Hepatic stellate cell (primary cell): ENCODE measurements at places on chromosomes 11 and 22.

- no peak for DNase-seq
Measured at GRCh38 chr11:111148953-111149352, 96.6 kb upstream of the POU2AF2 start.

DNA sequence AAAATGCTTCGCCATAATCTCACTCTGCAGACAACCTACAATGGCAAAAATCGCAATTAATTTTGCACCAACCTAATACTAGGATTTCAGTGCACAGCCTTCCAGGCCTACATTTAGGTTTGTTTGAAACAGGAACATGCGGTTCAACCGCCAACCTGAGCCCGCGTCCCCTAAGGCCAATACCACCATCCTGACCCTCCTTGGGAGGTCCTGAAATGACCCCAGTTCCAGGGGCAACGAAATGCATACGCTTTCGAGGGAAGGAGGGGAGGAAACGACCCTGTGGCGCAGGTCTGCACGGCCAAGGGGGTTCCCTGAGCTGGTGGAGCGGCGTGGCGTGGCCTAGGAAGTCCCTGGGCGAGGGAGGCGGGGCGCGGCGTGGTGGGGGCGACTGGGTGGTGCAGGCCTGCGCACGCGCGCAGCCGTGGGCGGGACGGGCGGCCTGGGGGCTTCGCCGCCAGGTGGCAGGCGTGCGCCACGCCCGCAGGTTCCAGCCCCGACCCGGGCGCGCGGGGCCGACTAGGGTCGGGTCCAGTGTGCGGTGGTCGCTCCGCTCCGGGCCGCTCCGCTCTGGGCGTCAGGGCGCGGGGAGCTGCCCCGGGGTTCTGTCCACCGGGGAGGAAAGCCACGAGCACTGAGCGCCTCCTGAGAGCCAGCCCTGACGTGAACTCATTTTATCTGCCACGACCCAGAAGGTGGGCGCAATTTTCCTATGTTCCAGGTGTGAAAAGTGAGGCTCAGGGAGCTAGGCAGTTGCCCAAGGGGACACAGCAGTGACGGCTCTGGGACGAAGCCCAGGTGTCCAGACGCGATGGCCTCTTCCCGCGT, 94.1 kb downstream of the SWAP70 start:
- peak; percentile 93 for DNase-seq

GRCh38 chr11:76808996-76809395, 25.8 kb downstream of the TSKU start:
- no peak for DNase-seq

- DNase-seq: no peak
Measured at GRCh38 chr11:128086794-128087193, 500.6 kb downstream of the ETS1 start.

- no peak for DNase-seq
Measured at GRCh38 chr11:123371506-123372297, 58.4 kb upstream of the GRAMD1B start.

DNA sequence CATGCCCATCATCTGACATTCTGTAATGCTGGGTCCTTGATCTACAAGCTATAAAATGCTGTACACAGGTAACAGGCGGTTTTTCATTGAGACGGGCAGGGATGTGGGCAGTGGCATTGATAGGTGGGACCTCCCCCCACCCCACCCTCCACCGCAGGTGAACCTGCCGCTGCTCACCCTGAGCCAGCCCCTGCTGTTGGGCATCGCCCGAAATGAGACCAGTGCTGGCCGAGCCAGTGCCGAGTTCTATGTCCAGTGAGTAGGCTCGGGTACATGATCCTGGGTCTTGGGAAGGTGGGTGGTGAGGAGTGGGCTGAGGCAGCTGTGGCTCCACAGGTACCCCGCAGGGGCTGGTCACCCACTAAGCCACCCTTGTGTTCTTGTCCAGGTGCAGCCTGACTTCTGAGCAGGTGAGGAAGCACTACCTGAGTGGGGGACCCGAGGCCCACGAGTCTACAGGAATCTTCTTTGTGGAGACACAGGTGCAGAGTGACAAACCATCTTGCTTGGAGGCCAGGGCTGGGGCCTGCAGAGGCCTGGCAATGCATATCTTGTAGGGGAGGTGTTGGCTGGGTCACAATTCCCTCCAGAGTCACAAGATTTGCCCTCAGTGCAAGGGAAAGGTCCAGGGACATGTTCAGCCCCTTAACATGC, 1.1 kb upstream of the DNAJC4 start:
- no peak for DNase-seq

DNA sequence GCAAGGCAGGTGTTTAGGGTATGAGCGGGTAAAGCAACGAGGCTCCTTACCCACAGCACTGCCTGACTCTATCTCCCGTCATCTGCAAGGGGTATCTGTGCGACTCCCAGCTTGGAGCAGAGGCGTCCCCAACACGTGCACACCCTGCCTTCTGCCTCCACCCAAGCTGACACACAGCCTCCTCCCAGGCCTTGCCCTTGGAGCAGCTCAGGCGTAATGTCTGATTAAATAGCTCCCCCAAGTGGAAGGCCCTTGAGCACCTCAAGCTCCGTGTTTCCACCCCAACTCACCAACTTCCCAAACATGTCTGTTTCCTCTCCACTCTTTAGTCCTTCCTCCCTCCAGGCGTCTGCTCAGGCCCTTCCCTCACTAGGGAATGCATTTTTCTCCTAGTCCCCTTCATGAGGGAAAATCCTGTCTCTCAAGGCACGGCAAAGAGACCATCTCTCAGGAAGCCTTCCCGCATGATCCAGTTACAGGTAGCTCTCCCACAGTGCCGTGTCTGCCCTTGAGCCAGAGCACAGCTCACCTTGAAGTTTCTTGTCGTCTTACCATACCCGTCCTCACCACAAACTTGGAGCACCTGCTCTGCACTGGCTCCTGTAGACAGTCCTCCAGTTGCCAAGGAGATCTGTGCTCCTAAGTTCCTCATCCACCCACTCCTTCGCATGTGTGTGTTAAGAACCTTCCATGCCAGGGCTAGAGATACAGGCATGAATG, 15.8 kb downstream of the CYB5R2 start:
- DNase-seq: peak; percentile 55

DNA sequence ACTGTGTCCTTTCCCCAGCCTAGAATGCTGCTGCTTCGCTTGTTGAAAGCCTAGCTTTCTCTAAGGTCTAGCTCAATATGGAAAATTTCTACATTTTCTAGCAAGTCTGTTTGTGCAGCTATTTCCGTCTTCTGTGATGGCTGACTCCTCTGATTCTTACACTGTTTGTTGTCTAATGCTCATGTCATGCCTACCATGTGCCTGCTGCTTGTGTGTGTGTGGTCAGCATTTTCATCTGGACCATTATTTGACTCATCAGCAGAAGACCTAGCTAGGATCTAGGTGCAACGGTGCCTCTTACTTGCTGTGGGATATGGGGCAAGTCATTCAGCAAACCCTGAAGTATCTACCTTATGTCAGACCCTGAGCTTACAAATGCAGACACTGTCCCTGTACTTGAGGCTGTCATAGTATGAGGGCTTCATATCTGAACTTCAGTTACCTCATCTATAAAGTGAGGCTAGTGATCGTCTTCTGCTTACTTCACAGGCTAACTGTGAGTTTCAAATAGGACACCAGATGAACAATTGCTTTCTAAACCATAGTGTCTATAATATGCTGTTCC, 86.5 kb upstream of the MYO18B start:
- DNase-seq: no peak

DNA sequence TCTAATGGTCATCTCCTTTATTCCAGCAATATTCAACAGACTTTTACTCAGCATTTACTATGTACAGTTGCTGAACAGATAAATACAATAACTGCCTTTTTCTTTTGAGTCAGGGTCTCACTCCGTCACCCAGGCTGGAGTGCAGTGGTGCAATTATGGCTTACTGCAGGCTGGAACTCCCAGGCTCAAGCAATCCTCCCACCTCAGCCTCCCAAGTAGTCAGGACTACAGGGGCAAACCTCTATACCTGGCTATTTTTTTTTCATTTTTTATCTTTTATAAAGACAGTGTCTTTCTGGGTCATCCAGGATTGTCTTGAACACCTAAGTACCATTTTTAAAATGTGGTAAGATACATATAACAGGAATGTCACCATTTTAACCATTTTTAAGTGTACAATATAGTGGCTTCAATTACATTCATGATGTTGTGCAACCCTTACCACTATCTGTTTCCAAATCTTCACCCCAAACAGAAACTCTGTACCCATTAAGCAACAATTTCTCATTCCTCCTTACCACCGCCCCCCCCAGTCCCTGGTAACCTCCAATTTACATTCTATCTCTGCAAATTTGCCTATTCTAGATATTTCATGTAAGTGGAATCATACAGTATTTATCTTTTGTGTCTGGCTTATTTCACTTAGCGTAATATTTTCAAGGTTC, 67.8 kb downstream of the MIAT start:
- no peak for DNase-seq

GRCh38 chr22:38755911-38756532, at the start of gene SUN2:
TSS of gene SUN2 (minus strand) at chr22:38755998. CDS start at chr22:38752628, 3,370 bp downstream.
- peak; percentile 99 for DNase-seq

DNA sequence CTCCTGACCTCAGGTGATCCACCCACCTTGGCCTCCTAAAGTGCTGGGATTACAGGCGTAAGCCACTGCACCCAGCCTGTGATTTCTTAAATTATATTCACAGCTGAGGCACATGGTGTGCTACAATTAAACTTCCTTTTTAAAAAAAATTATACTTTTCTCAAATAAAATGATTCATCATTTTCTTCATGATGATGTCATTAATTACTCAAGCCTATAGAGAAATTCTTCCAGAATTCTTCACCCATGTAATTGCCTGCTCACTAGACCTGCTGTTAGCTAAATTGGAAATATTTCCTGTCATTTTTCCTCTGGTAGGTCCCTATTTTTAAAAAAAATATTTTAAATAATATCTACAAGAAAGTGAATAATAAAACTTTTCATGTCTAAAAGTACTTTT, 440.0 kb upstream of the ANO3 start:
- DNase-seq: no peak

DNA sequence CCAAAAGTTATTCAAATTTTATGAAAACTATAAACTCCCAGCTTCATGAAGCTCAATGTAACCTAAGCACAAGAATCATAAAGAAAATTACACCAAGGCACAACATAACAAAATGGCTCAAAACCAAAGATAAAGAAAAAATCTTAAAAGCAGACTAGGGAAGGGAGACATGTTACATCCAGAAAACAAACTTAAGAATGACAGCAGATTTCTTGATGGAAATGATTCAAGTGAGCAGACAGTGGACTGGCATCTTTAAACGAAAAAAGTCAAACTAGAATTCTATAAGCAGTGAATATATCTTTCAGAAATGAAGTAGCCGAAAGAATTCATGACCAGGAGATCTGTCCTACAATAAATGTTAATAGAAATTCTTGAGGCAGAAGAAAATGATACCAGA, 75.6 kb downstream of the SHANK2 start:
- DNase-seq: no peak

GRCh38 chr11:26286472-26287066, 45.4 kb upstream of the ANO3 start:
- DNase-seq: no peak

GRCh38 chr11:94910779-94911178, 62.6 kb downstream of the CWC15 start:
- no peak for DNase-seq

GRCh38 chr11:96357794-96358193, 14.8 kb upstream of the MAML2 start:
- DNase-seq: no peak

DNA sequence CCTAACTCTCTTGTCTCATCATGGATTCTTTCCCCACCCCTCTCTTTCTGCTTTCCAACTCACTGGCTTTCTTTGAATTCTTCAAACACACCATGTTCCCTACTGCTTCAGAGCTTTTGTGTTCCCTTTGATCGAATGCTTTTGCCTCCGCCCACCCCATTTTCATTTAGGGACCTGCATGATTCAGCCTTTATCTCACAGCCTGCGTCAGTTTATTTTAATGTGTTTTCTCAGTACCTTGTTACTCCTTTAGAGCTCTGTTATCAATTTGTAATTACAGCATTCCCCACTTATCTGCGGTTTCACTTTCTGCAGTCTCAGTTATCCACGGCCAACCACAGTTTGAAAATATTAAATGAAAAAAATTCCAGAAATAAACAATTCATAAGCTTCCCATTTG, 451.3 kb downstream of the METTL15 start:
- no peak for DNase-seq

DNA sequence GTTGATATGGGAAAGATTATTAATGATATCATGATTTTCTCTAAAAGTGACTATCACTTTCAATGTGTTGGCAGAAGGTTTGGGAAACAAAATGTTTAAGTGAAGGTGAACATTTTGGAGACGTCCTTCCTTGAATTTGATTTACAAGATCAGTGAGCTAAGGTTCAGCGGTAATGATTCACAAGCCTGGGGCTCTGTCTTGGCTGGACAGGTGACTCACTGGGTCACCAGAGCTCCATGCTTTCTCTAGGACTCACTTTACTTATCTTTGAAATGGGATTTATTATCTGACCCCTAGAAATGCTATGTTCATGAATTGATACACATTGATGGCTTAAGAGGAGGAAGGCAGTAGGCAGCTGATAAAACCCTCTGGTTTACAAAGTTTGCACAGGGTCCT, 437.5 kb downstream of the NTM start:
- no peak for DNase-seq

- DNase-seq: no peak
Measured at GRCh38 chr11:45901626-45902025, 5.4 kb downstream of the FREY1 start.

GRCh38 chr11:76047231-76047630, 159.1 kb downstream of the WNT11 start:
- no peak for DNase-seq

DNA sequence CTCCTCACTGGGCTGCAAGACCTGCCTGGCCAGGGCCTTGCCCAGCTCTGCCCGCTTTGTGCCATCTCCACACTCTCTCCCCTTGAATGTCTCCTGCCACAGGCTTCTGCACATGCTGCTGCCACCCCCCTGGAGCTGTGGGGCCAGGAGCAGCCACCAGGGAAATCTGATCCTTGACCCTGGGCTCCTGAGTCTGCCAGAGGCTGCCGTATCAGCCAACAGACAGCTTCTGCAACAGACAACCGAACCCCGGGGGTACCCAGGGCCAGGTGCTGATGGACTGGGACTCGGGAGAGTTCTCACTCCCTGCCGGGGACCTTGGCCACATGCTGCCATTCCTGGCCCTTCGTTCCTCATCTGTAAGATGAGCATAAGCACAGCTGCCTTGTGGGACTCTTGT, 3.3 kb upstream of the PPARA start:
- DNase-seq: no peak

GRCh38 chr11:124482362-124483147, 37.1 kb upstream of the OR8B8 start:
- no peak for DNase-seq

DNA sequence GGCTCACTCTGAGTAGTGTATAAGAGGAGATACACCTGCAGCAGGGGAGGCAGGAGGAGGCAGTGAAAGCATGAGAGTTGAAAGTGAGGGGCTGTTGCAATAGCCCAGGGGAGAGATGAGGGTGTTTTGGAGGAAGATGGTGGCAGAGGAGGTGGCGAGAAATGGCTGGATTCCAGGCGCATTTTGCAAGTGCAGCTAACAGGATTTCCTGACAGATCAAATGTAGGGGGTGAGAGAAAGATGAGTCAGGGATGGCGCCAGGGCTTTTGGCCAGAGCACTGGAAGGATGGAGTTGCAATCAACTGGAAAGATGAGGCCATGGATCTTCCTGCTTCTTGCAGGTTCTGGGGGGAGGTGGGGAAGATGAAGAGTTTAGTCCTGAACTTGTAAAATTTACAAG, 16.8 kb upstream of the TSPAN18 start:
- no peak for DNase-seq
